Pancreas (tissue), 10 donors: ENCODE measurements at places on chromosomes 7 and 10. TPM values are rescaled to one million over a fixed set of nuclear protein-coding genes. Genes with fewer than 3 reads are reported as not detected.

GRCh38 chr10:110625951-110626855 is 17.9 kb upstream of the RBM20 start:
- DNase-seq = no peak
- no peaks in the 10 kb centered on the region for H3K27me3 ChIP-seq
- no peak overlapping the region for H3K4me3 ChIP-seq

GRCh38 chr7:55965100-55965470 is 700 bp downstream of the NIPSNAP2 start:
- no peak for DNase-seq
- H3K27ac ChIP-seq = peak overlapping the region; percentile 66
- no peaks in the 10 kb centered on the region for H3K27me3 ChIP-seq
- H3K36me3 ChIP-seq = no peaks in the 10 kb centered on the region

DNA sequence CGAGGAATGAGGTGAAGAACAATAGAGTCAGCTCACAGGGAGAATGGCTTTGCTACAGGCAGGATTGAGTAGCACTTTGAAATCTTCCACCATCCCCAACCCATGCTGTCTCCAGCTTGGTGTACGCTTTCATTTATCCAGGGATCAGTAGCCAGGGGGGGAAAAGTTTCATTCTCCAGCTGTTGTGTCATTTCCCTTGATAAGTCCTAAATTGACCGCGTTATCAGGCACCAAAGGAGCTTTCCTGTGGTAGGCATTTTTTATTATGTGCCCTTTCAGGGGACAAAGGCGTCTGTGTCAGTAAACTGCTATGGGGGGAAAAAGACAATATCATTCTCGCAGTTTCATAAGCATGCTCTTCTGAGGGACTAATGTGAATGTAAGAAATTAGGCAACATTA is 106.6 kb upstream of the YAE1 start:
- no peaks in the 10 kb centered on the region for H3K36me3 ChIP-seq
- DNase-seq = no peak
- no peaks in the 10 kb centered on the region for H3K27me3 ChIP-seq

INHBA gene
- total RNA-seq = 0.28 TPM

EVX1 gene
- total RNA-seq = not detected
